CD4-positive, alpha-beta T cell treated with Interleukin-12 subunit alpha and Interleukin-12 subunit beta, for 1 hour (primary cell): ENCODE measurements at places on chromosomes 2 and 18.
A peak's percentile ranks its signal among the peaks of the same experiment; 100 is the strongest.

DNA sequence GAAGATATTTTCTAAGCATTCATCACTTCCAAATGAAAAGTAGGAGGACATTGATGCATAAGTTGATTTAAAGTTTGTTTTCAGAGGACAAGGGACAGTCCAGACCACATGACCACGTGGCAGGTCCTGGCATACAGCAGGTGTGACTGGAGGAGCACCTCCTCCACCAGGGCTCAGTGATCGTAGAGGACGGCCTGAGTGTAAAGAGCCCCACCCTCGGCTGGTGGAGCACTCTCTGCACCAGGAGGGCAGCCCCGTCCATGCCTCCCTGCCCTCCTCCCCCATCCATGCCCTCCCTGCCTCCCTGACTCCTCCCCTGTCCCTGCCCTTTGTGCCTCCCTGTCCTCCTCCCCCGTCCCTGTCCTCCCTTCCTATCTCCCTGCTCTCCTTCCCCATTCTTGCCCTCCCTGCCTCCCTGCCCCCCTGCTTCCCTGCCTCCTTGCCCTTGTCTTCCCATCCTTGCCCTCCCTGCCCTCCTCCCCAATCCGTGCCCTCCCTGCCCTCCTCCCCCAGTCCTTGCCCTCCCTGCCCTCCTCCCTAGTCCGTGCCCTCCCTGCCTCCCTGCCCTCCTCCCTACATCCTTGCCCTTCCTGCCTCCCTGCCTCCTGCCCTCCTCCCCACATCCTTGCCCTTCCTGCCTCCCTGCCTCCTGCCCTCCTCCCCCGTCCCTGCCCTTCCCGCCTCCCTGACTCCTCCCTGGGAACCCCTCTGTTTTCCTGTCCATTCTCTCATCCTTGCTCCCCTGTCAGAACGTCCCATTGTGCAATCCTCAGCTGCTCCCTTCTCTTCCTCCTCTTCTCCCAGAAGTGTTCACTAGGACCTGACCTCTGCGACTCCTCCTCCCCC, 47.9 kb downstream of the ANKMY1 start:
- no peak for DNase-seq

- no peak for DNase-seq
These were observed 1009.9 kb upstream of the NXPH2 start for GRCh38 chr2:139790136-139790535.

- DNase-seq, result no peak
These were observed 35.3 kb downstream of the FRZB start for GRCh38 chr2:182831101-182831500.

- DNase-seq, result no peak
These were observed 15.5 kb upstream of the DAPL1 start for GRCh38 chr2:158779621-158780020.

DNA sequence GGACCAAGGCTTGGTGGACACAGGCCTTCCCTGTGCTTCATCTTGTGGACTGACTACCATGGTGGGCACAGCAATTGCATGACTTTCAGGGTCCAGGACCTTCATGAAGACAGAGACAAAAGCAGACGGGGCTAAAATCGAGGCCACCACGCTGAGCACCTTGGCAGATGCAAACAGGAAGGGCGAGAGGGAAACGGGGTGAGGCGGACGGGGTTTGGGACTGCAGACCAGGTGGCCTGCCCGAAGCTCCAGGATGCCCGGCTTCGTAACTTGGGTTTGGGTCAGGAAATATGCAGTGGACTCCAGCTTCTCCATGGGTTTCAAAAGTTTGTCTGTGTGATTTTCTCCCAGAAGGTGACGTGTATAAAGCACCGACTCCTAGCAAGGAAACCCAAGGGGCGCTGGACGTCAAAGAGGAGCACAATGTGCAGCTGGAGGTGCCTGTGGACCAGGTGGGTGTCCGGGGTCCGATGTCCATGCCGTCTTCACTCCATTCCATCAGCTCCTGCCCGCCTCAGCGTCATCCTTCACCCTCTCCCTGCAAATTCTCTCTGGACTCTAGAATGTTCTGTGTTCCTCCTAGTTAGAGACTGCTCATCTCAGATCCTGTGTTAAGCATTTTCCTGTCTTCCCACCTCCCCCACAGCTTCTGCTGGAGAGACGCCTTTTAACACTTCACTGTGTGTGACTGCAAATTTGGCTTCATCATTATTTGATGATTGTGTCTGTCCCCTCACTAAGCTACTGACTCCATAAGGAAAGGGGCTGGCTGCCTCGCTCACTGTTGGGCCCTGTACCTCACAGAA, 65.8 kb downstream of the DCDC2C start:
- no peak for DNase-seq

DNA sequence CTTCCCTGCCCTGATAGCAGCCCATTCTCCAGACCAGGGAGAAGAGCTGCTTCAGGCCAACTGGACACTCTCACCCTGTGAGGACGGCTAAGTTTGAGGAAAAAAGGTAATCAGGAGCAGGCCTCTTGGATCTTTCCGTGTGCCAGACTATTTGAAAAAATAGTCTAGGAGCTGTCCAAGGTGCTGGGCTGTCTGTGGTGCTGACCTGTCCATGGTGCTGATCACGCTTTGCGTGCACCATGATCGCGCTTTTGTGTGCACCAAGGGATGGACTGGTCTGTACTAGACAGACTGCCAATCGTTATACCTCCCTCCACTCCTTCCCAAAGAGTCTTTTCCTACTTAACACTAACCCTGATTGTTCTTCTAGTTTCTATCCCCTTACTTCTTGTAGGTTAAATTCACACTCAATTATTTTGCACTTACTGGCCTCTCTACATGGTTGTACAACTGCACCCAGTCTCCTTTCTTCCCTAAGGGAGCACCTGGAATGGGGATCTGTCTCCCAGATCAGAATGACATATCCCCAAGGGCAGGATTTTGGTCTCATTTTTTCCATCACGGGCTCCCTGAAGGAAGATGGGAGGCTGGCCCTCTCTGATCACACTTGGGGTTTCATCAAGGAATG, 295.4 kb downstream of the CELF4 start:
- DNase-seq, result peak; percentile 5

DNA sequence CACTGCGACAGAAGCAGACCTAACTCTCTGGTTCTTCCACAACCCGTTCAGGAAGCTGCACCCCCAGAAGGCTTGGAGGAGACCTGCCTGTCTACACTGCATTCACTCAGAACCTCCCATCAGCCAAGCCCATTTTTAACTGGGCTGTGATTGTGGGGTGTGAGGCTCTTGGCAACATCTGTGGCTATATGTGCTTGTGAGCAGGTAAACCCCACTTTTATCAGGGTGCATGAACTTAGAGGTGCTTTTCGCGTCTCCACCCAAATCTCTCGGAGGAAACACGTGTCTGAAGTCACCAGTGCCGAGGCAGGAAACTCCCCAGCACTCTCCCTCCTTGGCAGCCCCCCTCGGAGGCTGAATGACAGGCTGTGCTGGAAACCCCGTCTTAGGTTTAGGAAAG, 158.2 kb upstream of the SALL3 start:
- DNase-seq, result no peak

- DNase-seq, result no peak
These were observed 8.8 kb upstream of the NOSTRIN start for GRCh38 chr2:168793596-168793995.

DNA sequence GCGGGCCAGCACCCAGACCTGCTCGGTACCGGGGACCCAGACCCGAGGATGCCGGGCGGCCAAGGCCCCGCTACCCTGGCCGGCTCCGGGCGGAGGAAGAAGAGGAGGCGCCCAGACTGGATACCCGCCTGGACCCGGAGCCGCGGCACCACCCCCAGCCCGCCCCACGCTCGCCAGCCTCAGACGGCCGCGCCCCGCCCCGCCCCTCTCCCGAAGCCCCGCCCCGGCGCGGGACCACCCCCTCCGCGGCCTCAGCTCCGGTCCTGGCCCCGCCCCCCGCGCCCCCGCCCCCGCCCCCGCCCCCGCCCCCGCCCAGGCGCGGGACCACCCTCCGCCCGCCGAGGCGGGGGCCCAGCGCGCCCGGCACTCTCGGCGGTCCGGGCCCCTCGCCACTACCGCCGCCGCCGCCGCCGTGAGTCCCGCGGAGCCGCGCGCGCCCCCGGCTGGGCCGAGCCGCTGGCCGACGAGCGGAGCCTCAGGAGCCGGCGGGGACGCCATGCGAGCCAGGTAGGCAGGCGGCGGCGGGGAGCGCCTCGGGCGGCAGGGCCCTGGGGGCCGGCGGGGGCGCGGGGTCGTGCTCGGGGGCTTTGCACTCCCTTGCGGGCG, at the start of gene SH3BP4:
Gene SH3BP4 (plus strand): TSS at position 354 of the 606 bp plus-strand sequence. CDS start 82,986 bp downstream, outside the sequence.
- peak; percentile 29 for DNase-seq

GRCh38 chr2:23746141-23746863, 180.6 kb downstream of the ATAD2B start:
- DNase-seq, result no peak

GRCh38 chr2:237700512-237701032, 73.2 kb downstream of the LRRFIP1 start:
- peak; percentile 80 for DNase-seq

GRCh38 chr2:25301453-25302352, 40.0 kb downstream of the DNMT3A start:
- DNase-seq, result peak; percentile 48

DNA sequence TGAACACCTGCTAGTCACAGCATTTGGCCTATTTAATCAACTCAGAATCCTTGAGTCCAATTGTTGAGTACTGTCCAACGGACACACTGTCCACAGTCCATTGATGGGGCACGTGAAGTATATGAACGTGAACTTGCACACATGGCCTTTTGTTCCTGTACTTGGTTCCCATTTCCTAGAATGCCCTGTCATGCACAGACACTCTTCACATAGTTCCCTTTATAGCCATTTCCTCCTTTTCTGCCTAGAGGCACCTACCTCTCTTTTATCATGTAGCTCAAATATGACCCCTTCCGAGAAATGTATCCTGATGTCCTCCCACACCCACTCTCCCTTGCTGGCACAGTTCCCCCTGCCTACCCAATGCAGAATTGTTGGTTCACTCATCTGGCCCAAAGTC, 8.7 kb upstream of the CRYGA start:
- no peak for DNase-seq

- DNase-seq, result no peak
These were observed 151.0 kb downstream of the OSR1 start for GRCh38 chr2:19207452-19207851.

- DNase-seq, result no peak
These were observed 916 bp downstream of the TAF4B start for GRCh38 chr18:26227051-26227670.

DNA sequence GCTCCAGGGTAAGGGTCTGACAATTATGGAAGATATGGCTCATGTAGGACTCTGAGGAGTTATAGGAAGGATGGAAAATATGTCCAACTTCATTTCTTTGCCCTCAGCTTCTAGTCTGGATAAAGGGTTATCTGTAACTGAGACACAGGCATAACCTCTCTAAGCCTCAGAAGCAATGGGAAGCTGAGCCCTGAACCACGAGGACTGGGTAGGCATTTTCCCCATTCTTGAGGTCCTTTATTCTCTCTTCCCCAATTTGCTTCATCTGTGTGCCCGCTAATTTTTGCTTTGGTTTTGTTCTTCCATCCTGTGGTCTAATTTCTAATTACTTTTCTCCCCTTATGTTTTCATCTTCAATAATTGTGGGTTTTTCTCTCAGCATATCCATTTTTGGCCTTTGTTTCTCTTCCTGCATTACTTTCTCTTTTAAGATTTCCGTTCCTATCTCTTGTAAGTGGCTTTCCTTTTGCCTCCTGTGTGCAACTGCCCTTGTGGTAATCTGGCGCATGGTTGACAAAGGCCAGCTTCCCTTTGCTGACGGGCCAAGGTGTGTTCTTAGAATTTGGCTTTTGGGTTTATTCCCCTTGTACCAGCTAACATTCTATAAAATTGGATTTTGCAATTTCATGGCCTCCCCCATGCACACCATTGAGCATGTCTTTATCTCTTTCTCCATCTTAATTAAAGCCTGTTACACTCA, 343.8 kb downstream of the TXNL1 start:
- no peak for DNase-seq

DNA sequence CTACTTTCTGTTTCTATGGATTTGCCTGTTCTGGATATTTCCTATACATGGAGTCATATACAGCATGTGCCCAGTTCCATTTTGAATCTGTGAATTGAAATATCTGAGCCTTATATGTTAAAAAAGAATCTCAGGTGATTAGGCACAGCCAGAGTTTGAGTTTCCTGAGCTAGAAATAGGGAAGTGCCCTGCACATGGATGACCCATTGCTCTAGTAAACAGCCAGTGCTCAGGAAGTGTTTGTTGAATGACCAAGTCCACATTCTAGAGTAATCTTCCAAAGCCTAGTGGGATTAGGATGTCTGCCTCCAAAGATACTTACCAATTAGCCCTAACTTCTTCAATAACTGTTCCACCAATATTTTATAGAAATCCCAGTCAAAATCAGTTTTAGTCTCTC, 165.8 kb downstream of the SETBP1 start:
- DNase-seq, result no peak

DNA sequence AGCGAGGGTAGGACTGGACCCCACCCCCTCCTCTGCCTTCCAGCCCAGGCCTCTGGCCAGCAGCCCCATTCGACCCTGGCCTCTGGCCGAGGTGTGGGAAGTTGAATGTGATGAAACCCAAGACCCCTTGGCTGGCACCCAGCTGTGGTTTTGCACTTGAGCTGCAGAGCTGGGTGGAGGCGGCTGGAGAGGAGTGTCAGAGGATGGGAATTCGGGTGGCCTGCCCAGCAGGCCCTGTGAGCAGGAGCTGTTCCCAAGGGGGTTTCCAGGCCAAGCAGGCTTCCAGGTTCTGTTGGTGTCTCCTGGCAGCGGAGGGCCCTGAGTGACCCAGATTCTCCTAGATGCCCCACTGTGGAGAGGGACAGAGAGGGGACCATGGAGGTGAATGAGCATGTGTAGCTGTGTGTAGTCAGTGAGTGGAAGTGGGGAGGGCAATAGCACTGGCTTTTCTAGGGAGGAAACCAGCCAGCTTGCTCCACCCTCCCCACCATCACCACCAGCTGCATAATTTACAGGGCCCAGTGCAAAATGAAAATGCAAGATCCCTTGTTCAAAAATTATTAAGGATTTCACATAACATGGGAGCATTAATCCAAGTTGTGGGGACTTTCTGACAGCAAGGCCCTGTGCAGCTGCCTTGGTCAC, 172.2 kb upstream of the HAAO start:
- DNase-seq, result no peak

- DNase-seq, result no peak
These were observed 83.3 kb upstream of the POMC start for GRCh38 chr2:25251422-25252273.

- no peak for DNase-seq
These were observed 355.5 kb downstream of the DPP10 start for GRCh38 chr2:114797942-114798341.

GRCh38 chr2:1989216-1989615, 244.9 kb upstream of the PXDN start:
- DNase-seq, result no peak

- DNase-seq, result no peak
These were observed 17.4 kb downstream of the MYO7B start for GRCh38 chr2:127552846-127553245.

- DNase-seq, result peak; percentile 57
These were observed 28.3 kb upstream of the NT5DC4 start for GRCh38 chr2:112692495-112692911.

GRCh38 chr2:236265675-236266074, 1.5 kb upstream of the ASB18 start:
- DNase-seq, result no peak
